Renal cortical epithelial cell (primary cell): ENCODE measurements at places on chromosomes 12 and 14.

GRCh38 chr14:24312736-24313507 is 1.6 kb downstream of the LTB4R start:
- DNase-seq, result peak; percentile 55

GRCh38 chr12:53887881-53888280 is 50.8 kb upstream of the HOXC13 start:
- no peak for DNase-seq

- no peak for DNase-seq
Observed at GRCh38 chr12:86407620-86408208, 151.5 kb upstream of the MGAT4C start.

- no peak for DNase-seq
Observed at GRCh38 chr14:105646175-105646574, 119.8 kb downstream of the TMEM121 start.

- no peak for DNase-seq
Observed at GRCh38 chr12:124484526-124484953, 82.9 kb downstream of the NCOR2 start.

GRCh38 chr14:32683679-32684078 is 255.0 kb upstream of the NPAS3 start:
- no peak for DNase-seq

DNA sequence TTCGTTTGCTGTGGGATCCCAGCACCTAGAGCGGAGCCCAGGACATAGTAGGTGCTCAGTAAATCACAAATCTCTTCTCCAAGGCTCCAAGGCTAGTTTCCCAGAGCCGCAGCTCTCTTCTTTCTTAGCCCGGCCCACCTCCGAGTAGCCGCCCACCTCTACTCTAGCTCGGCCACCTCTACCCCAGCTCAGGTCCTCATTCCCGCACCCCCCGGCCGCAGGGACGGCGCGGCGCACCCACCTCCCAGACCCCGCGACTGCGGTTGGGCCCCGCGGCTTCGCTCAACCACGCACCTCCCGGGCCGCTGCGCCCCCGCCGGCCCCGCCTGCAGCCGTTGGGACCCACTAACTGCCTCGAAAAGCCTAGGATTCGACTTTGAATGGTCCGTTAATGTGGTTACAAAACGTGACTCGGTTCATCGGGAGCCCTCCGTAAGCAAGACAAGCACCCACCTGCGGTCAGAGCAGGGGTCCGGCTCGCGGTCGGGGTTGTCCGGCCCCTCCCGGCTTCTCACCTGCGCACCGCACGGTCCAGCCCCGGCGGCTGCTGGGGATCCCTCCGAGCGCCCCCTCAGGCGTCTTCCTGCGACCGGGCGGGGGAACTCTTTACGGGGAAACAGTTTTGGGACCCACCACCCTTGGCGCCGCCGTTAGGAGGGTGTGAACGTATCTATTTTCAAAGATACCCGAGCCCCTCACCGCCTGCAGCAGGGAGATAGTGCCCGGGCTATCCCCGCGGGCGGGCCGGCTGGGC is at the start of gene SLC2A14:
SLC2A14 (minus strand) TSS at position 350 of the 754 bp plus-strand sequence. CDS start 3,035 bp downstream, outside the sequence.
- no peak for DNase-seq

- peak; percentile 30 for DNase-seq
Observed at GRCh38 chr12:57517187-57517586, 3.1 kb downstream of the DDIT3 start.

GRCh38 chr12:82479511-82479910 is 121.2 kb downstream of the METTL25 start:
- peak; percentile 64 for DNase-seq
